BE2C (cell line): ENCODE measurements at places on chromosomes 4 and X.

DNA sequence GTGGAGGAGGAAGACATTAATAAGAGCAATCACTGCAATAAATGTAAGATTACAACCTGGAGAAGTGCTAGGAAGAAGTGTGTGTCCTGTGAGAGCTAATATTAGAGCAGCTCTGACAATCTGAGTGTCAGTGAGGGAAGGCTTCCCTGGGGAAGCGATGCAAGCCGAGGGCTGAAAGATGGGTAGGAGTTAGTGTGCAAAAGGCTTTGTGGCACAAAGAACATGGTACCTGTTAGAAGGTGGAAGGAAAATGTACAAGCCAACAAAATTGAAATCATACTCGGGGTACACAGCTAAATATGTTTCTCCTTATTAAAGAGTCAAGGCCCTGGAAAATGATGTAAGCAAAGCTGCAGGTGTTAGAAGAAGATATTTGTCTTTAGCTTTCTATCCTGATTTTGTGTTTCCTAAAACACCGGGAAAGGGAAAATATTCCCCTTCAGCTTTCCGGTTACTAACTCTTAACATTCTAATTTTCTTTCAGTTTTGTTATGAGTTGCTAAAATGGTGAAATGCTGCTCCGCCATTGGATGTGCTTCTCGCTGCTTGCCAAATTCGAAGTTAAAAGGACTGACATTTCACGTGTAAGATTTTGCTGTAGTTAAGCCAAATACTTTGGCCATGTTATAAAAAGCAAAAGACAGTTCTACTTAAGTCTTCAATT lies 808 bp downstream of the THAP6 start:
- no peak for DNase-seq

DNA sequence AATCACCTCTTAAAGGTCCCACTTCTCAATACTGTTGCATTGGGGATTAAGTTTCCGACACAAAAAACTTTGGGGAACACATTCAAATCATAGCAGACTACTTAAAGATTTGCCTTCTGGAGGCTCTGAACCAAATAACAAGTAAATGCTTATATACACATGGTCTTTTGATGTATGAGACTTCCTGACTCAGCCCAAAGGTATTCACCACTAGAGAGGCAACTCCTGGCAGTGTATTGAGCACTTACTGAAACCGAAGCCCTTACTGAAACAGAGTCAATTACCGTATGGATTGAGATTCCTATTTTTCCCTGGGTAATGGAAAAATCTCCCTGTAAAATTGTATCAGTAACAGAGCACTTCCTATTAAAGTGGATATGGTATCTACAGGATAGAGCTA lies 45.4 kb downstream of the ZCCHC13 start:
- no peak for DNase-seq

GRCh38 chrX:13694359-13694758 lies 5.4 kb downstream of the RAB9A start:
- no peak for DNase-seq

- DNase-seq = no peak
Observed at GRCh38 chrX:10039821-10040793, 72.9 kb downstream of the CLDN34 start.

DNA sequence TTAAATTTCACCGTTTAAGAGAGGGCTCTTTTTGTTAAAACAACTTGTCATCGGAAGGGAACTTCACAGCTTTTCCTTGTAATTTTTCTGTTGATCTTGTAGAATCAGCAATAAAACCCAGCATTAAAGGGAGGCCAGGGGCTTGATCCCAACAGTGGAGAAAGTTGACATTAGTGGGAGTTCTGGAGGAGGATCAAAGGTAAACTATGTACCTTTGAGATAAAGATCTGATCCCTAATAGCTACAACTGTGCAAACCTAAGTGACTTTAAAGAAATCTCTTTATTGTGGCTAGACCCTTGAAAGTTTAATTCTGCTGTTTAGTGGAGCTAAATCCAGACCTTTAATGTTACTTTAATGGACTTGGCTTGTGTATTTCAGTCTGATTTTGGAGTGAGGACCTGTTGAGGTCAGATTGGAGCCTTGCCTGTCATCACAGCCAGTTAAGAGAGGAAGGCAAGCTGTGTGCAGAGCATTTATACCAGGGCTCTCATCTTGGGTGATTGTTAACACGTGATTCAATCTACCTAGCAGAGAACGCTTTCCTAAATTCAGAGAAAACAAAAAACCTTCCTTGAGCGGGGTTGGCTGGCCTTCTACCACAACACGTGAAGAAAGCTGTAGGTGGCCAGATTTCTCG lies 1.7 kb downstream of the DOCK11 start:
- no peak for DNase-seq

DNA sequence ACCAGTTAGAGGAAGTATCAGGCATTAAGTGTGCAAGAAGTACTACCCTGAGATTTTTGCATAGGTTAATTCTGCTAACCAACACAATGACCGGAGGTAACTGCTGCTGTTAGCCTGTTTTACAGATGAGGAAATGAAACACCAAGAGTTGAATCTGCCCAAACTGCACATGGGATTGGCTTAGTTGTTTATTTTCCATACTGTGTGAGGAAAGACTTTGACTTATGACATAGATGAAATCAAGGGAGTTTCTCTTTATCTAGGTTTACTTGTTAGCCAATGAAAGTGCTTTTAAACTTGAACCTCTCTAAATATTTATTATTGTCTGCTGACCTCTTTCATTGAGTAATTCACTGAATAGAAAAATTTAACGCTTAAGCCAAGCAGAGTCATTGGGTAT lies 10.3 kb downstream of the GUCY1B1 start:
- no peak for DNase-seq

GRCh38 chrX:46686003-46686645 lies 72.8 kb downstream of the SLC9A7 start:
- peak; percentile 11 for DNase-seq

GRCh38 chr4:8795140-8795539 lies 76.5 kb downstream of the HMX1 start:
- DNase-seq = no peak

DNA sequence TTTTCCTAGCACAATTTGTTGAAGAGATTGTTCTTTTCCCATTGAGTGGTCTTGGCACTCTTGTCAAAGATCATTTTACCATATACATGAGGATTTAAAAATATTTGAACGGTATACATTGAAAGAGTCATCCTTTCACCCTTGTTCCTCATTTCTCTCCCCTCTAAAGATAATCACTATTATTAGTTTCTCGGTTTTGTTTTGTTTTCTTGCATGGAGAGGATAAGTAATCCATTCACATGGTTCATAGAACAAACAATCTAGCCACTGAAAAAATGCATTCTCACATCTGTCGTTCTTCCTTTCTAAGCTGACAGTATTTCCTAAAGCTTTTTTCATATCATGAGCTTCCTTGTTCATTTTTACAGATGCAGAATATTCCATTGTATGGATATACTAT lies 39.2 kb upstream of the MSMO1 start:
- DNase-seq = no peak

DNA sequence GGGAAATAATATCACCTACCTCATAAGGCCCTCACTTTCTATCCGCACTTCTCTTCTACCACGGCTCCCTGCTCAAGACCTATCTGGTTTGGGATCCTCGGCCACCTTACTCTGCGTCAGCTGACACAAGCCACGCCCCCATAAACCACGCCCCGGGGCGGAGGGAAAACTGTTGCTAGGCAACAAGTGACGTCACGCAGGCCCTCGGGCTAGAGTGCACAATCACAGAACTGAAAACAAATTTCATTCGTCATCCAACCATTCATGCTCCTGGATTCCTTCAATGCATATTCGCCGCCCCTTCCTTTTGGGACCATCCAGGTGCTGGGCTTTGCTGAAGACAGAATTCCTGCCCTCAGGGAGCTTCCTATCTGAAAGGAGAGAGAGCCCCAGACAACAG lies 66.3 kb downstream of the SMC1A start:
- peak; percentile 68 for DNase-seq

- DNase-seq = no peak
Observed at GRCh38 chr4:124478470-124478869, 234.1 kb downstream of the ANKRD50 start.

DNA sequence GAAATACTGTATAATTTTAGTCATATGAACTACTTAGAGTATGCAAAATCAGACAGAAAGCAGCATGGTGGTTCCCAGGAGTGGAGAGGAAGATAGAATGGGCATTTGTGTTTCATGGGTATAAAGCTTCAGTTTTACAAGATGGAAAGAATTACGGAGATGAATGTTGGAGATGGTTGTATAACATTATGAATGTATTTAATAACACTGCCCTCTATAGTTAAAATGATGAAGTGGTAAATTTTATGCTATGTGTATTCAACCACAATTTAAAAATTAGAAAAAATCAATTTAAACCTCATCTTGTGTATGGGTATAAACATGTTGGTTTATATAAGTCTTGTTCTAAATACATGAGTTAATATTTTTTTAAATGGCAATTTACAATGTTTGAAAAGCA lies 521.1 kb downstream of the FSTL5 start:
- no peak for DNase-seq

DNA sequence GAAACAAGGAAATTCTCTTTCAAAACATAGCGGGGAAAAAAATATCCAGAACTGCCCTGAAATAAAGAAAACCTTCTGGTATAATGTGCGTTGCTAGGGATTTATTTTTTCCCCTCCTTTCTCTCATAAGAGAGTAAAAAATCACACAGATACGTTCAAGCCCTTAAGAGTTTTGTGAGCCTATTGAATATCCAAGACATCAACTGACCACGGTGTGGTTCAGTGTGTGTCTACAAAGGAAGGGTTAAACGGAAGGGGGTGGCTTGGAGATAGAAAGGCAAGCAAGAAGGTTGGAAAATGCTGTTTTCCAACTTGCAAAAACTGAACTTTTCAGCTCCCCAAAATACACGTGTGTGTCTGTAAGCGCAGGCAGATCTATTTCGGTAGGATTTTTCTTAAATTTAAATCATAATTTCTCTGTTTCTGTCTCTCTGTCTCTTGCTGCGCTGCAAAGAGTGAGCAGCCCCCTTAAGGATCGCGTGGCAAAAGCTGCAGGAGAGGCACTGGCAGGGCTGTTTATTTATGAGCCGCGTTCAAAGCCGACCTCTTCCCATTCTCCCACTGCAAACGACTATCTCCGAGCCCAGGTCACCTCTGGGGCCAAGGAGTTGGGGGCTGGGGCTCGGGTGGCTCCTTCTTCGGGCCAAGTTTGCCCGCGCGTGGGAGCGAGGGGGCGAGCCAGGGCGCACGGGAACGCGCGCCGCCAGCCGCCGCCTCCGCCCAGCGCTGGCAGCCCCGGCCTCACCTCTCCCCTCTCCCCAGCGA lies 492 bp upstream of the SLIT2 start:
- no peak for DNase-seq

- no peak for DNase-seq
Observed at GRCh38 chr4:22196551-22196950, 248.0 kb upstream of the KCNIP4 start.

GRCh38 chr4:87117732-87118075 lies 102.7 kb downstream of the KLHL8 start:
- no peak for DNase-seq

GRCh38 chr4:16704489-16704888 lies 194.0 kb downstream of the LDB2 start:
- no peak for DNase-seq

DNA sequence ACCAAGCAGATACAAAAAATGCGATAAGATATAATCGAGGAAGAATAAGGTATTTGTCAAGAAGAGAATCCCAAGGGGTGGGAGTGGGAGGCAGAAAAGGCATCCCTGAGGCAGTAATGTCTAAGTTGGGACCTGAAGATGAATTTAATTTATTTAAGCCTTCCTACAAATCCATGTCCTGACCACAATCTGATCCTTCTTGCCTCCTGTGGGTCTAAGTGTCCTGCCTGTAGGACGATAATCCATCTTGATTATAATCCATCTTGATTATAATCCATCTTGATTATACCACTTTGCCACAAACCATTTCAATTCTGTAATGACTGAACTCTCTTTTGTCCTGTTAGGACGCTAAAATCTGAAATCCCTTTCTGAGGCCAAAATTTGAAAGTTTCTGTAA lies 130.2 kb downstream of the COL25A1 start:
- no peak for DNase-seq

- DNase-seq = no peak
Observed at GRCh38 chr4:4857809-4858508, 1.5 kb upstream of the MSX1 start.

DNA sequence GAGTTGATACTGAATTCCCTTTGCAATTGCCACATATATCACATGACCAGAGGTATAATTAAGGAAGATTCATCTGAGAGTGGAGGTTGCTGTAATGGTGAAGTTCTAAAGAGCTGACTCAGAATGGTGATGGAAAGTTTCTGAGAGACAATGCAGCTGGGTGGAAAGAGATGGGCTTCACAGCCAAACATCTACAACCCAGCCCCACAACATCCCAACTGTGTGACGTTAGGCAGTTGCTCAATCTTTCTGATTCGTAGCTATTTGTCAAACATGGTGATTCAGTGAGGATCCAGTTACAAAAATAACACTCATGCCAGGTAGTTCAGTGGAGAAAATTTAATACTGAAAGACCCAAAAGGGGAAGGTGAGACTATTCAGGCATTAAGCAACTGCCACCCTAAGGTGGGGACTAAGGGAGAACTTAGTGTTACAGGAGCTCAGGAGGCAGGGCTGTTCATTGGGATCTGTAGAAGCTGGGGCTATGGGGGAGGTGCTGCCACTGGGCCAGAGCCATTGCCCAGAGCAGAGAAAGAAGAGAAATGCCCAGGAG lies 6.9 kb upstream of the AFF1 start:
- DNase-seq = no peak

- peak; percentile 66 for DNase-seq
Observed at GRCh38 chr4:111399623-111400022, 745.6 kb upstream of the FAM241A start.

DNA sequence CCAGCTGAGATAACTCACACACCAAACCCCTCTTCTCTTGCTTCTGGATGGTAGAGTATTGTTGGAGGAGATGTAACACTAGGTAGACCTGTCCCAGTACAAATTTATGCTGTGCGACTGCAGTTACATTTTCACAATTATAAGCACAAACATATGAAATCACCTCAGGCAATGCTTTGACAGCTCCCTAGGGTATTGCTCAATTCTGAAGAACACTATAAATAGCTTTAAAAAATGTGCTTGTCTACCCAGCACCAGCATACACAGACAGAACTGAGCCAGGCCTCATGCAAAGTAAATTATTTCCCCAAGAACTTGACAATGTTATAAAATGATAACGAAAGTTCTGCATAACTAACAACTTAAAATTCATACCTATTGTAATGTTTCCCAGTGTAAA lies 1999.1 kb upstream of the ADGRL3 start:
- no peak for DNase-seq
